ENCODE measurements at places on chromosomes 11 and 22.

- no peak for DNase-seq
Measured at GRCh38 chr11:102007567-102008437, 39.4 kb upstream of the CFAP300 start.

DNA sequence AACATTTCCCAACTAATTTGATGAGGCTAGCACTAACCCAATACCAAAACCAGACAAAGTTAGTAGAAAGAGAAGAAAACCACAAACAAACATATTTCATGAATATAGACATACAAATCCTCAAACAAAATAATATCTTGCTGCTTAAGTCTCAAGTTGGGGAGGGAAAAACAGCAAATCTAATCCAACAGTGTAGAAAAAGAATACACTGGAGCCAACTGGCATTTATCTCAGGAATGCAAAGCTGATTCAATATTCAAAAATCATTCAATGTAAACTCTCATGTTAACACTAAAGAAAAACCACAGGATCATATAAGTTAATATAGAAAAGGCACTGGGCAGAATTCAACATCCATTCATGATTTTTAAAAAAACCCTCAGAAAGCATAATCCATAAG lies 18.2 kb downstream of the GNB1L start:
- DNase-seq = no peak

DNA sequence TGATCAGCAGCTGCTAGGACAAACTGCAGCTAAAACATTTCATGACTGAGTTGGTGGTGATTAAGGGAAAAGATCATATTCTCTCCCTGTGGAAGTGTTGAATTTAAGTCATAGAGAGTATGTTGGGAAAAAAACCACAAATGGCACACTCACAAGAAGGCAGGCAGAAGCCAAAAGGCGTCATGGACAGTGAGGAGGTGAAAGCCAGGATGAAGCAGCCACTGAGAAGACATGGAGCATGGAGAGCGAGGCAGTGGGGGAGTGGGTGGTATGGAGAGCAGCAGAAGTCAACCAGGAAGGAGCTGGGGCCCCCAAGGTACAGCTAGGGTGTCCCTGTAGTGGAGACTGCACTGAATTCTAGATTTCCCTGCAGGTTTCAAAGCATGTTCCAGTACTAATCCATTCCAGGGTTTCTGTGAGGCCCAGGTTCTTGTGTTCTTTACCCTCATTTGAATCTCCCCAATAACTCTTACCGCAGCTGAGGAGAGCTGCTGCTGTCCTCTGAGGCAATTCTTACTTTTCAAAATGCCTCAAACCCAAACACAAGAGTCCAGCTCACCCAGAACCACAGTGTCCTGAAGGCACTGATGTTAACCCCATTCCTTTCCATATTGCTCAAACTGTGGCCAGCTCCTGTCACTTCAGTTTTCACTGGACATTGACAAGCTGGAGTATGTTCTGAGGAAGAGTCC lies 191.8 kb upstream of the E2F8 start:
- DNase-seq = no peak

DNA sequence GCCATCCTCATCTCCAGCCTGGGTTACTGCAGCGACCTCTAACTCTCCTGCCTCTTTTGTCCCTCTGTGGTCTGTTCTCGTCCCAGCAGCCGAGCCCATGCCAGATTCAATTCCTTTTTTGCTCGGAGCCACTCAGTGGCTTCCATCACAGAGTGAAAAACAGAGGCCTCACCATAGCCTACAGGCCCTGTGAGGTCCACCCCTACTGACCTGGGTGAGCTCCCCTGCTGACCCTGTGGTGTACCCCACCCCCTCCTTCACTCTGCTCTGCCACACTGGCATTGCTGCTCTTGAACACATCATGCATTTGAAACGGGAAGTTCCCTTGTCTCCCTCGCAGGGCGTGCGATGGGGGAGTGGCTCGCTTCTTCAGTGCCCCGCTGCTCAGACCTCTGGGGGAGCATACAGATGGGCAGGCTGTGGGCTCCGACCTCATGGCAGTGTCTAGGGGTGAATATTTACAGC lies 2.1 kb downstream of the AIP start:
- DNase-seq = no peak

- no peak for DNase-seq
Measured at GRCh38 chr11:45413156-45413858, 127.2 kb upstream of the SYT13 start.

GRCh38 chr22:44889255-44889878 lies 120.4 kb downstream of the PHF21B start:
- no peak for DNase-seq

GRCh38 chr22:17043521-17043920 lies 35.5 kb upstream of the GAB4 start:
- DNase-seq = no peak
